ENCODE measurements at places on chromosomes 13 and 19. TPM values are rescaled to one million over a fixed set of nuclear protein-coding genes. Genes with fewer than 3 reads are reported as not detected.

ZNF112 gene
- 11.3 TPM for total RNA-seq

RPS16 gene
- total RNA-seq, result 108 TPM

PGLYRP2 gene
- total RNA-seq, result not detected

ZNF132 gene
- total RNA-seq, result 4.4 TPM

SIGLEC8 gene
- total RNA-seq, result 0.34 TPM

IRGC gene
- total RNA-seq, result not detected

HAUS5 gene
- total RNA-seq, result 15.8 TPM

TYROBP gene
- 282 TPM for total RNA-seq

KLK5 gene
- total RNA-seq, result 0.60 TPM

PROZ gene
- total RNA-seq, result not detected

CFD gene
- total RNA-seq, result 90.8 TPM

DNA sequence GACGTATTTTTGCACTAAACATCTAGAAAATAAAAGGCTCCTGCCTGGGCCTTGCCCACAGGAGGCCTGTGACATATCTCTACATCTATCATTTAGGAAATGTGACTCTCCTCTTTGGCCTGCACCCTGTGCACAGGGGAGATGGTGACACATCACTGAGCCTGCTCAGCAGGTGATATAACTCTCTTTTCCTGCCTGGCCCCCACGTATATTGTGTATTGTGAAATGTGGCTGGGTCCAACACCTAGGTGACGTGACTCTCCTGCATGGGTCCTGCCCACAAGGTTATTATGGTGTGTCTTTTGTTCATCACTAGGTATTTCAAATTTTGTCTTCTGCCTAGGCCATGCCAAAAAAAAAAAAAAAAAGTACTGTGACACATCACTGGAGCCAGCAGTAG, 61.4 kb upstream of the ZNF724 start:
- H3K27ac ChIP-seq, result no peak overlapping the region
- H3K4me3 ChIP-seq, result no peak overlapping the region
- no peaks in the 10 kb centered on the region for H3K4me1 ChIP-seq
- DNase-seq, result no peak

DNA sequence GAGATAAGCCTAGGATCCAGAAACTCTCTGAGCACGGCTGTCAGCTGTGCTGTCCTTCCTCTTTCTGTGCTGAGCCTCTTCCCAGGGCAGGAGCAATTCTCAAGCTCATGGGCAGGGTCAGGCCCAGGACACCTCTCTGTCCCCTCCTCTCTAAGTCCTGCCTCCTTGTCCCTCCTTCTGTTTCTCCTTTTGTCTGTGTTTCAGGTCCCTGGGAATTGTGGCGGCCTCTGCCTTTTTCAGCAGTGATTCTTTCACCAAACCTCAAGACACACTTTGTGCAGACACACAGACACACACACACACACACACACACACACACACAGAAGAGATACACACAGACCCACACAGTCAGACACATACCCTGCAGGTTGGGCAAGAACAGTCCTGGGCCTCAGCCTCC, at the start of gene PSG1:
Gene PSG1, minus strand, starts transcription at position 101 of the 400 bp plus-strand sequence. CDS start 132 bp downstream, outside the sequence.
- H3K4me3 ChIP-seq, result no peak within 1 kb of the TSS
- H3K27ac ChIP-seq, result no peak within 1 kb of the TSS
- DNase-seq, result no peak
- no peaks in the 10 kb centered on the region for H3K27me3 ChIP-seq

- no peak overlapping the region for H3K27ac ChIP-seq
- no peaks in the 10 kb centered on the region for H3K27me3 ChIP-seq
- no peaks in the 10 kb centered on the region for H3K4me1 ChIP-seq
These were observed 5.0 kb downstream of the PBX4 start for GRCh38 chr19:19613506-19613905.

DNA sequence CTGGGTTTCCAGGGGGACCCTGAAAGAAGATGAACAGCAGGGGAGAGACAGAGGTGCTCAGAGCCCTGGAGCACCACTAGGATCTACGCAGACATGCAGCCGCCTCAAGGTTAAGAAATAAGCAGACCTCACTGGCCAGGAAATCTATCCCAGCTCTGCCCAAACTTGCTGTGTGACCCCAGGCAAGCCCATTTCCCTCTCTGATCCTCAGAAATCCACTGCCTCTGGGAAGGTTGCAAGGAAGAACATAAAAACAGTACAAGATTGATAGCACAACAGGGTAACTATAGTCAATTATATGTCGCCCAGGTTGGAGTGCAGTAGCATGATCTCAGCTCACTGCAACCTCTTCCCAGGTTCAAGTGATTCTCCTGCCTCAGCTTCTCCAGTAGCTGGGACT, 20.8 kb downstream of the COL5A3 start:
- no peak overlapping the region for H3K4me3 ChIP-seq
- no peaks in the 10 kb centered on the region for H3K4me1 ChIP-seq
- H3K27me3 ChIP-seq, result peaks cover 3% of the 10 kb centered on the region
- DNase-seq, result no peak
- no peak overlapping the region for H3K27ac ChIP-seq

- peaks cover 51% of the 10 kb centered on the region for H3K36me3 ChIP-seq
- no peak for DNase-seq
- H3K4me1 ChIP-seq, result no peaks in the 10 kb centered on the region
- no peaks in the 10 kb centered on the region for H3K27me3 ChIP-seq
These were observed 8.2 kb downstream of the HOOK2 start for GRCh38 chr19:12767150-12767549.

GRCh38 chr19:38532939-38533338, 84.8 kb downstream of the MAP4K1 start:
- no peaks in the 10 kb centered on the region for H3K36me3 ChIP-seq
- no peak for DNase-seq
- H3K27ac ChIP-seq, result no peak overlapping the region
- H3K27me3 ChIP-seq, result no peaks in the 10 kb centered on the region
- H3K4me3 ChIP-seq, result no peak overlapping the region

GRCh38 chr13:87754097-87754496, 82.9 kb downstream of the SLITRK5 start:
- no peaks in the 10 kb centered on the region for H3K27me3 ChIP-seq
- no peak overlapping the region for H3K27ac ChIP-seq
- no peaks in the 10 kb centered on the region for H3K4me1 ChIP-seq
- no peaks in the 10 kb centered on the region for H3K36me3 ChIP-seq

GRCh38 chr19:39426170-39426569, 9.6 kb downstream of the RPS16 start:
- H3K4me3 ChIP-seq, result no peak overlapping the region
- no peak for DNase-seq
- H3K4me1 ChIP-seq, result peaks cover 13% of the 10 kb centered on the region
- no peaks in the 10 kb centered on the region for H3K27me3 ChIP-seq

DNA sequence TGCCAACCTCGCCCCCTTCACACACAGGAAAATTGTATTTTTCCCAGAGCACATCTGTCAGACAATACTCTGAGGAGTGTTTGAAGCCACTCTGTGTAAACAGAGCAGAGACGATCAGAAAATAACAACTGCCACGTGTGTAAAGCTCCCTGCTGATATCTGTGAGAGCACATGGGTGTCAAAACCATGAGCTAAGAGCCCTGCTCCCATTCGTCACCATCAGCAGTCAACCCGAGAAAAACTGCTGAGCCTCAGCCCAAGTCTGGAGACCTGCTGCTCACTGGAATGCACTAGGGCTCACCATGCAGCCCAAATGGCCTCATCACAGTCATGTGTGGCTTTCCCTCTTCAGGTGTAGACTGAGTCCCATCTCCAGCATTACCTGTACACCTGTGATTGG, 304.1 kb downstream of the FGF14 start:
- H3K27ac ChIP-seq, result no peak overlapping the region
- no peaks in the 10 kb centered on the region for H3K4me1 ChIP-seq
- H3K36me3 ChIP-seq, result no peaks in the 10 kb centered on the region
- no peak for DNase-seq
- H3K27me3 ChIP-seq, result no peaks in the 10 kb centered on the region

DNA sequence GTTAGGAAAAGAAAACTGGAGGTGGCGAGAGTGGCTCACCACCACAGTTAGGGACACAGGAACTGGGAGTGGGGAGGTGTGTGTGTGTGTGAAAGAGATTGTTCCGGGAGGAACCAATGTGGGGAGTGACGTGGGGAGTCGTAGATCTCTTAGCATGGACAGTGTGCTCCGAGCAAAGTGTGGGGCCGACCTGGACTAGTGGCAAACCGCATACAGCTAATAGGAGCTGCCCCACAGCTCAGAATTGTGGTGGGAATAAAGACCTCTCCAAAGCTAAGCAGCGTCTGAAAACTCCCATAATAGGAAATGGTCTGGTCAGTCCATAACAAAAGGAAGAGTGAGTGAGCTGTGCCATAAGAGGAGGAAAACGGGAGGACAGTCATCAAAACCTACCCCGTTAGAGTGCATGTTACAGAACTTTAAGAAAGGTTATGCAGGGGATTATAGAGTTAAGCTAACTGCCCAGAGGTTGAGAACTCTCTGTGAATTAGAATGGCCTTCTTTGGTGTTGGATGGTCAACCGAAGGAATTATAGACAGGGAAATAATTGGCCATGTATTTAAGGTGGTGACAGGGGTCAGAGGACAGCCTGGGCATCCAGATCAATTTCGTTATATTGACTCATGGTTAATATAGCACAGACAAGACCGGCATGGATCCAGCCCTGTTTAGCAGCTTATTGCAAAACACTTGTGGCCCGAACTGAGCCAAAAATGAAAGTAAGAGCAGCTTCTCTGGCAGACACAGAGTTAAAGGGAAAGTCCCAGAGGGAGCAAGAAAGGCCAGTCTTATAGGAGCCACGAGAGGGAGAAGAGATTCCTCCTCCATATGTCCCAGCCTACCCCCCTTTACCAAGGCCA, 8.9 kb upstream of the SLC15A1 start:
- no peaks in the 10 kb centered on the region for H3K36me3 ChIP-seq
- peaks cover 2% of the 10 kb centered on the region for H3K4me1 ChIP-seq
- H3K27ac ChIP-seq, result no peak overlapping the region
- no peak overlapping the region for H3K4me3 ChIP-seq

GRCh38 chr13:90683711-90684131, 663.8 kb upstream of the MIR17HG start:
- DNase-seq, result no peak
- H3K36me3 ChIP-seq, result no peaks in the 10 kb centered on the region
- no peak overlapping the region for H3K27ac ChIP-seq
- no peak overlapping the region for H3K4me3 ChIP-seq
- peaks cover 6% of the 10 kb centered on the region for H3K4me1 ChIP-seq
- H3K27me3 ChIP-seq, result no peaks in the 10 kb centered on the region

GRCh38 chr19:57171551-57172081, 4.3 kb upstream of the DUXA start:
- H3K27ac ChIP-seq, result peak overlapping the region; percentile 47
- H3K27me3 ChIP-seq, result no peaks in the 10 kb centered on the region
- no peaks in the 10 kb centered on the region for H3K4me1 ChIP-seq
- peak; percentile 62 for DNase-seq
- no peaks in the 10 kb centered on the region for H3K36me3 ChIP-seq
- H3K4me3 ChIP-seq, result peak overlapping the region; percentile 21

DNA sequence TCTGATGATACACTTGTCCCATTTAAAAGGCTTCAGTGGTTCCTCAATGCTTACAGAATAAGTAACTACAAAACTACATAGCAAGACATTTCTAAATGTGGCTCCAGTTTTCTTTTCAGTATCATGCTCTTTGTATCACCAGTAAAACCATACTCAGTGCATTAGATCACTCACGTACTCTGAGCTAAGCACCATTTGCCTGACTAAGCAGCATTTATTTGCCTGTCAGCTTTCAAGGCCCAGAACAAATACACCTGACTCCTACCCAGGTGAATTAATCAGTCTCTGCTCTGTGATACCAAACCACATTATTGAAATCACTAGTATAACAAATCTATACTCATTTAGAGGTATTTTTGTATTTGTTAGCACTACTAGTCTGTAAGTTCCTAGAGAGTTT, 47.4 kb upstream of the PCDH20 start:
- no peaks in the 10 kb centered on the region for H3K36me3 ChIP-seq
- no peak overlapping the region for H3K27ac ChIP-seq
- no peaks in the 10 kb centered on the region for H3K4me1 ChIP-seq
- no peak for DNase-seq

- H3K4me3 ChIP-seq, result no peak overlapping the region
- peaks cover 3% of the 10 kb centered on the region for H3K4me1 ChIP-seq
- DNase-seq, result peak; percentile 49
- H3K36me3 ChIP-seq, result no peaks in the 10 kb centered on the region
- no peaks in the 10 kb centered on the region for H3K27me3 ChIP-seq
- H3K27ac ChIP-seq, result peak overlapping the region; percentile 98
These were observed 36.8 kb downstream of the ACTN4 start for GRCh38 chr19:38684078-38684861.

GRCh38 chr13:78993792-78994191, 334.8 kb upstream of the OBI1 start:
- DNase-seq, result no peak
- H3K36me3 ChIP-seq, result no peaks in the 10 kb centered on the region
- H3K4me1 ChIP-seq, result no peaks in the 10 kb centered on the region
- H3K27me3 ChIP-seq, result no peaks in the 10 kb centered on the region

GRCh38 chr13:22744688-22745452, 435.9 kb upstream of the SGCG start:
- no peak overlapping the region for H3K27ac ChIP-seq
- H3K4me3 ChIP-seq, result no peak overlapping the region
- H3K27me3 ChIP-seq, result no peaks in the 10 kb centered on the region
- no peaks in the 10 kb centered on the region for H3K36me3 ChIP-seq

- H3K36me3 ChIP-seq, result no peaks in the 10 kb centered on the region
- no peak overlapping the region for H3K4me3 ChIP-seq
These were observed 42.0 kb upstream of the NFIC start for GRCh38 chr19:3324405-3324856.

DNA sequence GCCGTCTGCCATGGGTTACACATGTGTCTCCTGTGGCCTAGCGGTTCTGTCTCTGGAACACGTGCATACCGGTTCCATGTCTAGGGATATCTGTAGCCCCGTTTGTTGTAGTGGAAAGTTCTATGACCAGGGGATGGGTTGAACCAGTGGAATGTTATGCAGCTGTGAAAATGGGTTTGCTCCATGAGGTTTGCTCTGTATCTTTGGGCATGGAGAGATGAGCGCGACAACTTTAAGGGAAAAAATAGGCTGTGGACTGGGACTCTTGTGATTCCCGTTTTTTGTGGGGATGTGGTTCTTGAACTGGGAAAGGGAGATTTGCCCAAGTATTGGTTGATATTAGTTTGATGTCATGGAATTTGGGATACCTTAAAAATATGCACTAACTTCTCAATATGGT, 120.4 kb downstream of the KDM4B start:
- H3K4me3 ChIP-seq, result no peak overlapping the region
- no peaks in the 10 kb centered on the region for H3K27me3 ChIP-seq
- peaks cover 11% of the 10 kb centered on the region for H3K36me3 ChIP-seq
- H3K27ac ChIP-seq, result no peak overlapping the region
- peaks cover 8% of the 10 kb centered on the region for H3K4me1 ChIP-seq

DNA sequence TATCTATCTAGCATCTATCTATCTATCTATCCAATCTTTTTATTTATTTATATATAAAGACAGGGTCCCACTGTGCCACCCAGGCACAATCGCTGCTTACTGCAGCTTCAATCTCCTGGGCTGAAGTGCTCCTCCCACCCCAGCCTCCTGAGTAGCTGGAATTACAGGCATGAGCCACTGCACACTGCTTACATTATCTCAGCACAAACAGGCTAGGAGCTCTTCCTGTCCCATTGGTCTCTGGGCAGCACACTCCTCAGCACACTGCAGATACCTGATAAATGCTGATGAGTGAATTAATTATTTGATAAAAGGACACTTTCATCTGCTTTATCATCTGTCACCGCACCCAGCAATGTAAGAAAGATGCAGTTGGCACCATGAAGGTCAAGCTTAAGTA, 16.1 kb downstream of the ZNF562 start:
- DNase-seq, result no peak
- H3K27me3 ChIP-seq, result no peaks in the 10 kb centered on the region
- no peak overlapping the region for H3K27ac ChIP-seq
- no peak overlapping the region for H3K4me3 ChIP-seq
- peaks cover 26% of the 10 kb centered on the region for H3K36me3 ChIP-seq
- no peaks in the 10 kb centered on the region for H3K4me1 ChIP-seq

All from lung (tissue), 17 donors.